ENCODE measurements at places on chromosomes 11 and 22.

DNA sequence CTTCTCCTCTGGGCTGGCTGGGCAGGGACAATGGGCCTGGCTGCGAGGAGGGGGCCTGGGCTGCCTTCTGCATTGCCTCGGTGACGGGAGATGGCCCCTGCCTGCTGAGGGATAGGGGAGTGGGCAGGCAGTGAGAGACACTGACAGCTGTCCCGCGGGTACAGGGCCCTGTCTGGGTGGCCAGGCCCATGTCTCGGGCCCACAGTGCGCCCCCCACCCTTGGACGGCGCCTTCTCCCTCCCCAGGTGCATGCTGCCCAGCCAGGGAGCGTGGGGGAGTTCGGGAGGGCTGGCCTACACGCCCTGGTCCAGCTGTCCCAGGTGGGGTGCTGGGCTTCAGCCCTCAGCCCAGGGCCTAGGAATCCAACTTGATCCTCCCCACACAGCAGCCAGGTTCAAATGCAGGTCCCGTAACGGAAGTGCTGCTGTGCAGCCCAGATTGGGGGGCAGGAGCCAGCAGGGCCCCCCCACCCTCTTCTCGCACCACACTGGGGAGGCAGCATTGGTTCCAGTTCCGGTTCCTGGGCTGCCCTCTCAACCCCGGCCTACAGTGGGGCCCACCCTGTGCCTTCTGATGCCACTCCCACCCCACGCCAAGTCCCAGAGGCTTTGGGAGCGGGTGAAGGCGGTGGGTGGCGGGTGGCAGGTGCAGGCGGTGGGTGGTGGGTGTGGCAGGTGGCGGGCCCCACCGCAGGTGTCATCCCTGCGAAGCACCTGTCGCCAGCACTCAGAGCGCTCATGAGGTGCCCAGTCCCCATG, 7.3 kb upstream of the TSSC4 start:
- no peak for DNase-seq

DNA sequence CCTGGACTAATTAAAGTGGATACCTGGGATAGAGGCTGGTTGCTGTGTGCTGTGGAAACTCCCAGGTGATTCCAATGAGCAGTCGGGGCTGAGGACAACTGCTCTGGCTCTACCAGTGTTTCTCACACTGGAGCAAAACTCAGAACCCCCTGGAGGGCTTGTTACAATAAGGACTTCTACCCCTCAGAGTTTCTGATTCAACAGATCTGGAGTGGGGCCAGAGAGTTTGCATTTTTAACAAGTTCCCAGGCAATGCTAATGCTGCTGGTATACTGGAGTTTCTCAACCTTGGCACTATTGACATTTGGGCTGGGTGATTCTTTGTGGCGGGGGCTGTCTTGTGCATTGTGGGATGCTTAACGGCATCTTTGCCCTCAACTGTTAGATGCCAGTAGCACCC, 353.7 kb downstream of the MIAT start:
- no peak for DNase-seq

- DNase-seq: no peak
Observed at GRCh38 chr22:30878516-30879414, 89.8 kb downstream of the MORC2 start.

DNA sequence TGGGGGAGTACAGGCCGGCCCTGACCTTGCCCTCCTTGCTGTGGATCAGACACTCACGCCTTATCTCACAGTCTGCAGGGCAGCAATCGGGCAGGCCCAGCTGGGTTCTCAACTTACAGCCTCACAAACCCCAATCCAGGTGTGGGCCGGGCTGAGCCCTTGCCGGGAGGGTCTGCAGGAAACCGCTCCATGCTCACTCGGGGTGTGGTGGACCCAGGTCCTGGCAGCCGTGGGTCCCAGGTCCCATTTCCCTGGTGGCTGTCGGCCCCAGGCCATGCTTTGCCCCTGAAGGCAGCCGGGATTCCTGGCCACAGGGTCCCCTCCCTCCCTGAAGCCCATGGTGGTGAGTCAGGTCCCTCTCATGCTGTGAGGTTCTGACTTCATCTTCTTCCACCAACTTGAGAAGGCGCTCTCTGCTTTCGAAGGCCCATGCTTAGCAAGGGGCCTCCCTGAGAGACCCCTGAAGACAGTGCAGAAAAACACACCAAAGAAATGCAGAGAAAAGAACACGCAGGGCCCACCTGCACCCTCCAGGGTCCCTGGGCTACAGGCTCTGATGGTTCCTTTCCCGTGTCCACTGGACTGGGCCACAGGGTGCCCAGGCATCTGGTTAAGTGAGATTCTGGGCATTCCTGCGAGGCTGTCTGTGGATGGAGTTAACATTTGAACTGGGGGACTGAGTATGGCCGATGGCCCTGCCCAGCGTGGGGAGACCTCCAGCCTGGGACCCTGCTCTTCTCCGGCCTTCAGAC, 588.2 kb downstream of the BRD1 start:
- DNase-seq: no peak

DNA sequence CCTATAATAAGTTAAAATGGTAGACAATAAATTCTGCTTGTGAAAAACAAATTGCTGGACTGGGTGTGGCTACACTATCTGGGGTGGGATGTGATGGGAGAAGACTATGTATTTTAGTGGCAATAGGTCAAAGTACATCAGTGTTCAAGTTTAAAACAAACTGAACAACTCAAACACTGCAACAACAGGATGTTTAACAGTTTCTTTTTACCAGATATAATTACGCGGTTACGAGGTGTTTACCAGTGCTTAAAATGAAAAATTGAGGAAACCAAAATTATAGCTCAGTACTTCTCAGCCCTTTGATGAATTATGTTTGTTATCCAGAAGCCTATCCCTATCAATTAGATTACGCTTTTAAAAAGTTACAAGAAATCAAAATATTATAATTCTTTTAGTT, 3.2 kb downstream of the PRDM10 start:
- DNase-seq: no peak

DNA sequence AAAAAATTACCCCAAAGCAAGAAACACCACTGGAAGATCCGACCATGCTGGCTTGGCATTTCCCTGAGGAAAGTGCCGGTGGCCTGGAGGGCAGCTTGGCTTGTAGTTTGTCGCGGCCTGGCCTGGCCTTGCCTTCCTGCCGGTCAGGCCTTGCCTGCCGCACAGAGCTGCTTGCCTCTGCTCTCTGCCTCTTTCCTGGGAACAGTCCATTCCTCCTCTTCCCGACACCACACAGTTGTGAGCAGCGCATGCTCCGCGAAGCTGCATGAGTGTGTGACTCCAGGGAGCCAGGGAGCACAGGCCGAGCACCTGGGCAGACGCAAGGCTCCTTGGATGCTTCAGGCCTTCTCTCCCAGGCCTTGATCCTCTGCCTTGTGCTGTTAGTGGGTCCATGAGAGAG, 19.8 kb downstream of the CTTN start:
- no peak for DNase-seq

DNA sequence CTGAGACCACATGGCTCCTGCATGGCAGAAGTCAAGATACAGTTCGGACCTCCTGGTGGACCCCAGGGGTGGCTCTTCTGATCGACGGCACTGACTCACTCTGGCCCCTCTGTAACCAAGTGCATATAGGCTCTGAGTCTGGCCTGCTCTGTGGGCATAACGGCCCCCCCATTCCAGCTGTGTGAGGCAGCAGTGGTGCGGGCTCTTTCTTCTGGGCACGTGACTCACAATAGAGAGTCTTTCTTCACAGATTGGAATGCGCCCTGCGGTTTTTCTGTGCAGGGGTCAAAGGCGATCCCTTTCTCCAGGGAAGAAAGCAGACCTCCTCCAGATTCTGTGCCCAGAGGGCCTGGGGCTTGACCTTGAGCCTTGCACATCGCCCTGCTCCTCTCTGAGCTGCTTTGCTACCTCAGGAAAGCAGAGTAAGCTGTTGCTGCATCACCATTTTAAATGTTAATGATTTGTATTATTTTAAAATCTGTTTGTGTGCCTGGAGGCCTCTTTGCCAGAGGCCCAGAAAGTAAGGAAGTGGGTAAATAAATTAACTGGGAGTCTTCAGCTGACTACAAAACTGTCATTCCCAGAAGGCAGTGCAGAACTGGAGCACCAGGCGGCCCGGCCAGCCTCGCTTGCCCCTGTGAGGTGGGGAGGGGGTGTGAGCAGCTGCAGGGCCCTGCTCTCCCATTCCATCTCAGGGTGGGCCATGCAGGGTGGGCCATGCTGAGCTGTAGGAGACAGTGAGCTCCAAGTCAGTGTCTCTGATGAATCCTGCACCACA, 199.0 kb downstream of the GRIK4 start:
- peak; percentile 16 for DNase-seq

DNA sequence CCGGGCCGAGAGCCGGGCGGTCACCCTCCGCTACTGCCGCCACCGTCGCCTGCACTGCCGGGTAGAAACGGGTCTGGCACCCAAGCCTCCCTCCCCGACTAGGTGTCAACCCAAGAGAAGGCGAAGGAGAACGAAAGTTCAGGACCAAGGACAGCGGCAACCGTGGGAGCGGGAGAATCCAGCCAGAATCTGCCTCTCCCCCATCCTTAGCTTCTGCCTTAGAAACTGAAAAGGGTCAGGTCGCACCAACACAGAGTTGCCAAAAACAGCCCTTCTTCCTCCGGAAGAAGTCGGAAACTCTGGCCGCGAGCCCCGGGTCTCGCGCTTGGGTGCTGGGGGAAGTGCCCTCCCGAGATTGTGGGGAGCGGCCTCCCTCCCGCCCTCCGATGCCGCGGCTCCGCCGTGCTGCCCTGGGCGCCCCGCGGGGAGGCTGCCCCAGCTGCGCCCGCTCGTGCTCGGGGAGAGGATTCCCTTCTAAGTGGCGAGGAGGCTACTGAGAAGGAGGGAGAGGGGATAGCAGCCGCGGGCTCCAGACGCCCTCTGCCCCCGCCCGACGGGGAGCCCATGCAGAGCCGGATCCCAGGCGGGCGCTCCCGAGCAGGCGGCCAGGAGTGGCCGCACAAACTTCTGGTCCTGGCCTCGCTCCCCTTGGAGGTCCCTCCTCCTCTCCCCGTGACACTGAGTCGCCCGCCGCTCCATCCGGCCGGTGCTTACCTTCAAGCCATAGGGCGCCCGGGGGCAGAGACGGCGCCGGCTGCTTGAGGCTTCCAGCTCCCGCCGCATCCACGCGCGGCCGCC, 637 bp downstream of the DRD2 start:
- DNase-seq: peak; percentile 28

DNA sequence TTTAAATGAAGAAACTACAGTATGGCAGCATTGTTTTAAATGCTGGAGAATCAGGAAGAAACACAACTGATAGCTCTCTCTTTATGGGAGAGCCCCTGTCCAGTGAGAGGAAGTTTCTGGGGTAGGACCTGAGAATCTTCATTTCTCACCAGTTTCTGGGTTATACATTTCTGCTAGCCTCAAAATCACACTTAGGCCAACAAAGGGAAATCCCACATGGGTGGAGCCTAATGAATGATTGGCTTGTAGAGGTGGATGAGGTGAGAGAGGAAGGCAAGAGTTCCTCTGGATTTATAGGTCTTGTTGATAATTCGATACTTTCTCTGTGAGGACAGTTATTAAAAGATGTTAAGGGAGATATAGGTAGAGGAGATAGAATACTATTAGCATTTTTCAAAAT, 1397.3 kb upstream of the TENM4 start:
- no peak for DNase-seq

DNA sequence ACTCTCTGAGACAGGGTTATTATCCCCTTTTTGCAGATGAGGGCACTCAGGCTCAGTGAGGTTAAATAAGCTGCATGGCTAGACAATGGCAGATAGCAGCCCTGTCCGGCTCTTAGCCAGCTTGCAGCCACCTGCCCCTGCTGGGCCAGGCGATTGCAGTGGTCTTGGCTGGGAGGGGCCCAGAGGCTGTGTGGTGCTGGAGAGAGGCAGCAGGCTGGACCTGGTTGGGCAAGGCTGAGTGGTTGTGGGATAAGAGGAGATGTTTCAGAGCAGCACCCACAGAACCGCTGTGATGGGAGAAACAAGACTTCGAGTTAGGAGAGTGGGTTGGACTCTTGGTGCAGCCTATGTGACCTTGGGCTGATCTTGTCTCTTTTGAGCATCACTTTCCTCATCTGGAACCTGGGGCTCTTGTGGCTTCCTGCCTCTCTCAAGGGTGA, 25.5 kb downstream of the PTPRJ start:
- no peak for DNase-seq

DNA sequence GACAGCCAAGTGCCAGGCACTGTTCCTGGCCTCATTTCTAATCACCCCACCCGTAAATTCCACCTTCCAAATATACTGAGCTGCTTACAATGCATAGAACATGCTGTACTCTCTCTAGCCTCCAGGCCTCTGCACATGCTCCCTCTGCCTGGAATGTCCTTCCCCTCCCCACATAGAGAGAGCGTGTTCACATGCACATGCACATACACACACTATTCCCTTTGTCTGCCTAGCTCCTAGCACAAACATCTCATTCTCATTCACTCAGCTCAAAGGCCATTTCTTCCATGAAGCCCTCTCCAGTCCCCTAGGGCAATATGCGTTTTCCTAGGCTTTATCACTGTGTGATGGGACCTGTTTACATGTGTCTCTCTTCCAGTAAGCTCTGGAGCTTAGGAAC, 144.6 kb downstream of the WT1 start:
- DNase-seq: no peak

- no peak for DNase-seq
Observed at GRCh38 chr11:128208329-128209137, 378.8 kb downstream of the ETS1 start.

GRCh38 chr11:114912826-114913225, 234.5 kb downstream of the NXPE2 start:
- no peak for DNase-seq

GRCh38 chr11:19251577-19251976, 10.8 kb upstream of the E2F8 start:
- no peak for DNase-seq

DNA sequence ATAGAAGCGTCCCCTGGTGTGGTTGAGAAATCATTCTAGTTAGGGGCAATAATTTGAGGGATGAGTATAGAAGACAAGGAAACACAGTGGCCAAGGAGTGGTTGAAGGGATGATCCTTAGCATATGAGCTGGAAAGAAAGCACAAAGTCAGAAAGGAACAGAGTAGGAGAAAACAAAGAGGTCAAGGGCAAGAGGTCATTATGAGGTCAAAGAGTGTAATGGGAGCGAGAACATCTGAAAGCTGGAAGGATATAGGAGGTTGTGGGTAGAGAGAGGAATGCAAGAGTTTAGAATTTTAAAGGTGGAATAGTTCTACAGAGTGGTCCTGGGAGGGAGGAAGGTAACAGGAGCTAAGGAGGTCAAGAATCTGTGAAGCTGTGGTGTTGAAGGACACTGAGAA, 2.0 kb downstream of the DCHS1 start:
- no peak for DNase-seq

- DNase-seq: no peak
Observed at GRCh38 chr11:132895340-132895739, 637.0 kb downstream of the OPCML start.

- DNase-seq: no peak
Observed at GRCh38 chr11:24688981-24689380, 192.1 kb downstream of the LUZP2 start.

DNA sequence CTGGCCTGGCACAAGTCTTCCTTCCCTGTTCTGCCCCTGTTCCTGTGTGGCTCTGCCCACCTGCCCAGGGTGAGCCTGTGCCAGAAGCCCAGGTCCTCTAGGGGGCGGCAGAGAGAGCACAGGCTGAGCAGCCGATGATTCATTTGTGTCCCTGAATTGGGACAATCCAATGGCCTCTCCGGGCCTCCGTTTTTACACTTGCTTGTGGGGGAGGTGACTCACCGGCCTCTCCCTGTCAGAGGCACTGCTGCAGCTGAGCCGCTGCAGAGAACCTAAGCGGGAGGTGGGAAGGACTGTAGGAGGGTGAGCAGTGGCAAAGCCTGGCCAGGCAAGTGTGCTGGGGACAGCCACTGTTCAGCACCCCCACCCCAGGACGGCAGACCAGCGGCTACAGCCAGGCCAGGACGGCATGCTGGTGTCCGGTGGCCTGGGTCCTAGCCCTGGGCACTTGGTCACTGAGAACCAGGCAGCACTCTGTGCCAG, 65.2 kb upstream of the LMO1 start:
- DNase-seq: peak; percentile 68

GRCh38 chr11:45603946-45604682, 61.3 kb downstream of the CHST1 start:
- DNase-seq: no peak
